CD8-positive, alpha-beta memory T cell (primary cell): ENCODE measurements at places on chromosomes 2 and 18. TPM values are rescaled to one million over a fixed set of nuclear protein-coding genes. Genes with fewer than 3 reads are reported as not detected.

DNA sequence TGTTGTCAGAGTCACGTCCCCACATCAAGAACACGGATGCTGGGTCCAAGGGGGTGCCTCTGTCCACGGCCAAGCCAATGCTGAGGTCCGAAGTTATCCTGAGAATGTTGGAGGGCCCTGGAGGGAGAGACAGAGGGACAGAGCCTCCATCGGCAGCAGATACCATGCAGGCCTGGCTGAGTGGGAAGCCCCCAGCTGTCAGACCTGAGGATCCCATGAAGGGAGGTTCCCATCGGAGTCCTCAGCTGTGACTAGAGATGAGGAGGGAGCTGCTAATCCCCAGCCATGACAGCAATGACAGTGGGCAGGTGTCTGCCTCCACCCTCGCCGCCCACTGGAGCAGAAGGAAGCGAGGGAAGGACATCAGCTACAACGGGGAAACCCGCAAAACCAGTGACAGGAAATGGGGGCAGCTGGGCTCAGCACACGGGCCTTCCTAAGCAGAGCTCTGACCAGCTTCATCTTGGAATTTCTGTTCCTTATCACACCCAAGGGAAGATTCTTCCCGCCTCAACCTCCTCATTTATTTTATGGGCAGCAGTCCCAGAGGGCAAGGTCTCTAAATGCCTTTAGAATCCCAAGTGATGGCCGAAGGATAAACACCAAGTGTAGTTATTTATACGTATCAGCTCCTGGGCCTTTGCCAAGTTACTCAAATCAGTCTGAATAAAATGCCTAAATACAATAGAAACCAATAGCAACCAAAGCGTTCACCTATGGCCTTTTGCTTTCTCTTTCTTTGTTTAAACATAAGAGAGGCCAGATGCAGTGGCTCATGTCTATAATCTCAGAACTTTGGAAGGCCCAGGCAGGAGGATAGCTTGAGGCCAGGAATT lies 32.2 kb downstream of the FAM178B start:
- DNase-seq = peak; percentile 21
- H3K36me3 ChIP-seq = no peaks in the 10 kb centered on the region
- H3K4me3 ChIP-seq = no peak overlapping the region
- H3K27me3 ChIP-seq = no peaks in the 10 kb centered on the region
- peaks cover 21% of the 10 kb centered on the region for H3K4me1 ChIP-seq

- H3K4me1 ChIP-seq = no peaks in the 10 kb centered on the region
- H3K27me3 ChIP-seq = no peaks in the 10 kb centered on the region
- H3K4me3 ChIP-seq = no peak overlapping the region
- peaks cover 36% of the 10 kb centered on the region for H3K36me3 ChIP-seq
These were observed 58.2 kb upstream of the TFCP2L1 start for GRCh38 chr2:121343191-121343590.

UGT1A3 gene
- not detected for total RNA-seq

PHOSPHO2 gene
- 4.9 TPM for total RNA-seq

DNA sequence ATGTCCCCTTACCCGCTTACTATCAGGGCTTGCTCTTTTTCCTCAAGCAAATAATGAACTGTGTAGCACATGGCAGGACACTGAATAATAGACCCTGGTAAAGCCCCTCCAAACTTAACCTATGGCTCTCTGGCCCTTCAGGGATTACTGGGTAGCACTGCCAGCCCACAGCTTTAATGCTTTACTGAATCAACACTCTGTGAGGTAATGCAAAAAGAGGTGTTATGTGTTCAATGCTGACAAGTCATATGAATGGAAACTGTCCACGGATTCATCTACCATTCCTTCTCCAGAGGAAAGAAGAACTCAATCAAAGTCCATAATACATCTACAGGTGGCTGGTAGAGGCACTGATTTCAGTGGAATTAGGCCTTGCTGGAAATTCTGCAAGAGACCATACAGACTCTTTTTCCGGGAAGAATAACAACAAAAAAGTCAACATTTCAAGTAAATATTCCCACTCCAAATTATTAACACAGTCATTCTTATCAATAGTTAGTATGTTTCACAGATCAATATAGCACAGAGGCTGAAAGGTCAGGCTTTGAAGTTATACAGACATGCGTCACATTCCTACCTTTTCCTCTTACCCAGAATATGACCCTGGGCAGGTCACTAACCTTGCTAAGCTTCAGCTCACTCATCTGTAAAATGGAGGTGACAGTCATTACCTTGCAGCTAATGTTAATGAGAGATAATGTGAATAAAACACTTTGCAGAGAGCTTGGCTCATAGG lies 13.8 kb upstream of the MYOM1 start:
- H3K27ac ChIP-seq = no peak overlapping the region
- H3K4me1 ChIP-seq = no peaks in the 10 kb centered on the region
- DNase-seq = no peak
- H3K4me3 ChIP-seq = no peak overlapping the region
- H3K27me3 ChIP-seq = no peaks in the 10 kb centered on the region

DNA sequence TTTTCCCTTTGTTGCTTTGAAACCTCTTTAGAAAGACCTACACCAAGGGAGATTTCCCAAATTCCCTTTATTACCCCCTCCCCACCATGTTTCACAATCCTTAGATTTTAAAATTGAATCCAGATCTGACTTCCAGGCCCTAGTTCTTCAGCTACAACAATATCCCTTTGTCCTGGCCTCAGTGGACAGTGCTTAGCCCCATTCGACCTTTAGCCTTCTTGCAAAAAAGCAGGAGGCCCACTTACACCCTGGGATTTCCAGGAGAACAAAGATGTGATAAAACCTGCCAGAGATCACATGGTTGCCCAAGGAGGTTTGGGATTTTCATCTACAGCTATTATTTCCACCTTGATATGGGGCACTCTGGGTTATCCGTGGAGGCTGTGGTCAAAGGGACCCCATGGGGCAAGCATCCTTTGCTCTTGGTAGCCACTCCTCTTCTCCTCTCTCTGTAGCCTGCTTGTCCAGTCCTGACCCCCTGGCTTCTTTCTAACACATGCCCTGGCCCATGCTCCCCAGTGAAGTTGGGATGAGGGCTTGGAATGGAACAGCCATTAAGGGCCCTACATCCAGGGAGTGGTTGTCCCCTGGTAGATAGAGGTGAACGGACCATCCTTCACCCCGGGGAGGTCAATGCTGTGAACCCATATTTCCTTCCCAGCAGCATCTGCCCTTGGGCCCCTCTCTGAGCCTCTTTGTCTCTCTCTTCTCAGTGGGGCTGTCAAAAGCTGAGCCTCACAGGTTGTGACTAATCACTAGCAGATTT lies 267.4 kb downstream of the DYSF start:
- H3K27me3 ChIP-seq = no peaks in the 10 kb centered on the region
- H3K4me1 ChIP-seq = no peaks in the 10 kb centered on the region
- no peak overlapping the region for H3K27ac ChIP-seq
- H3K36me3 ChIP-seq = no peaks in the 10 kb centered on the region

TSPYL6 gene
- total RNA-seq = not detected

R3HDM1 gene
- 52.6 TPM for total RNA-seq

DNA sequence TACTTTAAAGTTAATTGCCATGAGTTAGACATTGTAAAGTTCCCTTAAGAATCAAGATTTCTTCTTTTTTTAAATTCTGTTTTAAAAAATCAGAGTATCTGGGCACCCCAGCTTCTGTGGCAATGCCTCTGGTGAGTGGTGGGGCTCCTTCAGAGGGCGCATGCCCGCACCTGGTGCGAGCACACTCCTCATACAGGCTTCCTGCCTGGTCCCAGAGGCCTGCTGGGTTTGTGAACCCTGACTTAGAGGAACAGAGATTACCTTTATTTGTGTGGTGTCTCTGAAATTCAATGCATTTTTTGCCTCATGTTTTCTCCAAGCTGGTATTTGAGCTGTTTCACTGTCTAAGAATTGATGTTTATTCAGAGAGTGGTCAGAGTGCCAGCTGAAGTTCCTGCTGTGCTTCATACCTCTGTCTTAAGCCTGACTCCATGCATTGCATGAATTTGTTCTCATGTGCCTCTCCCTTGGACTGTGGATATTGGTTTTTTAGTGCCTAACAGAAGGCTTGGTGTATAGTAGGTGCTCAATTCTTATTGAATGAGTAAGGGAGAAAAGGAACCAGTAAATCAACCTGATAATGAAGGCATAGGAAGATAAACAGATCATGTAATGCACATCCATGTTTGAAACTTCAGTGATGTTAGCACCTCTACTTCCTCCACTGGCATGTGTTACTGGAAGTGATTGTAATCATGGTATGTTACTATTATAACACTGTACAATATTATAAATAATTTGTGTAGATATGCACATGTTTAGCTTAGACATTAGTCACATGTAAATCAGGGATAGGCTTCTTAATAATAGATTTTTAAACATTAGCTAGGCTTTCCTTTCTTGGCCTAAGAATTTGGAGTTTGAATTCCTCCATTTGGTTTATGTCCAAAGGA lies 29.0 kb downstream of the PHLPP1 start:
- no peaks in the 10 kb centered on the region for H3K36me3 ChIP-seq
- H3K27ac ChIP-seq = no peak overlapping the region
- H3K4me1 ChIP-seq = no peaks in the 10 kb centered on the region
- H3K27me3 ChIP-seq = no peaks in the 10 kb centered on the region
- H3K4me3 ChIP-seq = no peak overlapping the region

PID1 gene
- total RNA-seq = not detected

SNORC gene
- 2.5 TPM for total RNA-seq

DNA sequence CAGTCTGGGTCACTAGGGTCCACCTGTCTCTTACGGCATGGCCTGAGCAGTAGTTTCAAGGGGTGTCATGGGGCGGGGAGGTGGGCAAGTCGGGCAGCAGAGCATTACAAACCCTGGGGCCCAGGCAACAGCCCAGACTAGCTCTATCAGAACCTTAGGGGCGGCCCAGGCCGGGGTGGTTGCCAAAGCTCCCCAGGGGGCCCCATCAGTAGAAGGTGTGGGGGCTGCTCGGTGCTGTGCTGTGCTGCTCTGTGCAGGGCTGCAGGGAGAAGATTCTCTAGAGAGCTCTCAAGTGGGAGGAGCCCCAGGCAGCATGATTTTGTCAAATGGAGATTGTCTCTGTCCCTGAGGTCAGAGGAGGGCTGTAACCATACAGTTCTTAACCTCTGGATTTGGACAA lies 36.4 kb upstream of the SLC14A1 start:
- H3K36me3 ChIP-seq = no peaks in the 10 kb centered on the region
- peak; percentile 24 for DNase-seq
- peak overlapping the region; percentile 66 for H3K4me3 ChIP-seq
- peaks cover 73% of the 10 kb centered on the region for H3K4me1 ChIP-seq

ARHGAP28 gene
- total RNA-seq = not detected

STARD6 gene
- 0.46 TPM for total RNA-seq

GRCh38 chr18:13218368-13218991 lies at the start of gene LDLRAD4:
Gene LDLRAD4 (plus strand): TSS chr18:13218760.
- DNase-seq = no peak
- H3K27ac ChIP-seq = no peak within 1 kb of the TSS
- H3K27me3 ChIP-seq = peaks cover 5% of the 10 kb centered on the region
- H3K4me1 ChIP-seq = peaks cover 22% of the 10 kb centered on the region

DNA sequence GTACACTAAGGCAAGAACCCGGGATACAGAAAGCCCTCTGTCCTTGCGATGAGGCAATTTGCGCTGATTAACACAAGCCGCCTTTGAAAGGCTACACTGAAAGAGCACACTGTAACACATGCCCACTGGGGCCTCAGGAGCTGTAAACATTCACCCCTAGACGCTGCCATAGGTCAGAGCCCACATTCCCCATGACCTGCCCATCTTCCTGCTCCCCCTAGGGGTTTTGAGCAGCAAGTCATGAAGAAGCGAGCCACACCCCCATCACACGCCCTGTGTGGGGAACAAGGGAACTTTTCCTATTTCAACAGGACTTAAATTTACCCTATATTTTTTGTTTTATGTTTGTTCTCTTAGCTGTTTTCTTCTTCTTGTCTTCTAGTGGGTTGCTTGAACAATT lies 47.8 kb upstream of the SLC4A10 start:
- no peak for DNase-seq
- H3K36me3 ChIP-seq = no peaks in the 10 kb centered on the region
- H3K27ac ChIP-seq = no peak overlapping the region
- H3K27me3 ChIP-seq = no peaks in the 10 kb centered on the region
- H3K4me3 ChIP-seq = no peak overlapping the region

- no peaks in the 10 kb centered on the region for H3K4me1 ChIP-seq
- DNase-seq = no peak
- no peaks in the 10 kb centered on the region for H3K36me3 ChIP-seq
- no peak overlapping the region for H3K4me3 ChIP-seq
- no peaks in the 10 kb centered on the region for H3K27me3 ChIP-seq
- H3K27ac ChIP-seq = no peak overlapping the region
These were observed 36.5 kb upstream of the SERPINE2 start for GRCh38 chr2:224075588-224075987.
